ENCODE measurements at places on chromosomes 1 and 21.

DNA sequence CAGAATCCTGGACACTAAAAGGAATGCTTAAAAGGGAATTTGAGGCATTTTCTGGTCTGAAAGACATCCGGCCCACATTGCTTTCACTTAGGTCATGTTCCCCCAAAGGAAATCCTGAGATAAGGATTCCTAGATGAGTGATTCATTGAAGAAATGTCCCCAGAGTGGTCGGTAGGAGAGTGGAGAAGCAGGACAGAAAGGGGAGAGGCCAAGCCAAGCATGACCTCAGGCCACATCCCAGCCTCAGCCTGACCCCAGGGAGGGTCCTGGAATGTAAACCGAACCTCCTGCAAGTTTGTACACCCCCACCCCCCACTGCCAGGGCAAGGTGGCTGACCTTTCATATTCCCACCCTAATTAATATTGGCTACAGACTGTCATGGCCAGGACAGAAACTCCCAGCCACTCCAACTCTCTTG lies 16.6 kb downstream of the HIVEP3 start:
- no peak for DNase-seq

DNA sequence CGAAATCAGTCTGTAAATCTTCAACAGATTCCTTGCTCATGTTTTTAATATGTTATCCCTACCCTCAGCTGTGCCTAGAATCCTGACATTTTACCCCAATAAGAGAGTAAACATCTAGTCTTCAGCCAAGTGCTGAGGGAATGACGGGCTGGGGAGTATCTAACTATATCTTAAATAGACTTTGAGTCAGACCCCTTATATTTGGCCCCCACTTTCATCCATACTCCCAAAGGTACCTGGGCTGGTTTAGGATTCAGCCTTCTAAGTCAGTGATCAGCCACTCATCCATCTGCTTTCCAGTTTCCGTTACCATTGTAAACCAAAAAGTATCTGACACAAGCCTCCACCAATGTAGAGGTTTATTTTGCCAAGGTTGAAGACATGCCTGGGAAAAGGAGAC lies 36.1 kb upstream of the CNIH3 start:
- DNase-seq = no peak

- DNase-seq = no peak
These were observed 18.4 kb downstream of the RWDD3 start for GRCh38 chr1:95252422-95252821.

DNA sequence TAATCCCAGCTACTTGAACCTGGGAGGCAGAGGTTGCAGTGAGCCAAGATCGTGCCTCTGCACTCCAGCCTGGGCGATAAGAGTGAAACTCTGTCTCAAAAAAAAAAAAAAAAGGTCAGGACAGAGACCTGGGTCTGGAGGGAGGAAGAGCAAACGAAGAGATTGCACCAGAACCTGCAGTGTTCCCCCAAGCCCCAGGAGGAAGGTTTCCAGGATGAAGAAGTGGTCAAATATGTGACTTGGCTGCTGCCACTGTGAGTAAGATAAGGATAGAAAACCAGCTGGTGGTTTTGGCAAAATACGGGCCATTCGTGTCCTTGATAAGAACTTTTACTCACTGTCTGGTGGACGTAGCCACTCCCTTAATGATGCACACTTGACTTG lies 42.2 kb downstream of the CLDN14 start:
- no peak for DNase-seq

- no peak for DNase-seq
These were observed 45.4 kb upstream of the DIP2A start for GRCh38 chr21:46413365-46413696.

DNA sequence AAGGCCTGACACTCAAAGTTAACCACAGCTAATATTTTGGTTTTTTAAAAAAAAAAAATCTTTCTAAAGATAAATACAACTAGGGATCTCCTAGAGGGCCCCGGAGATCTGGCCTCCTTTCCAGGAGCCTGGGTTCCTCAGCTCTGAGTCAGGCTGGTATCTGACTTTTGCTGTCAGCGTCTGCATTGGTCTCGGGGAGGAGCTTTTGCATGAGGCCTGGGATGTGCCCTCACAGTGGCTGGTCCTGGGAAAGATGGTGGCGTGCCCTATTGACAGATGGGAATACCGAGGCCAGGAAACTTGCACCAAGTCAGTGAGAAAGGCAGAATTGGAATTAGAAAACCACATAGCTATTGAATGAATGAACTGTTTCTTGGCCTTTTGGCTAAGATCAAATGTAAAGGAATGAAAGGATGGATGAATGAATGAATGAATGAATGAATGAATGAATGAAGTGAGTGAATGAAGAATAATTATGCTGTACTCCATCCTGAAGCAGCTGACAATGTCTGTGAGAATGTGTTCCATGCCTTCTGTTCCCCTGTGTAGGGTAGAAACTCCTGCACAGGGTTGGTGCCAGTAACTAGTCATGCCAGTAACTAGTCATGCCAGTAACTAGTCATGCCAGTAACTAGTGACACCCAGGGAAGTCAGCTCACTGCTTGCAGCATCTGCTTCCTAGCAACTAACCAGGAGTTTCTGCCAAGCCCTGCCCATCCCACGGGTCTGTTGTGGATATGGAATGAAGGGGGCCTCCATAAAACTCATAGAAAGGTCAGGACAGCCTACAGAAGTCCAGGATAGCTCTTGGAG lies 242.5 kb upstream of the VAMP3 start:
- DNase-seq = no peak

Data from iPS-NIHi11 (cell line).